ENCODE measurements at places on chromosomes 7 and 10. TPM values are rescaled to one million over a fixed set of nuclear protein-coding genes. Genes with fewer than 3 reads are reported as not detected.
A peak's percentile ranks its signal among the peaks of the same experiment; 100 is the strongest.

DNA sequence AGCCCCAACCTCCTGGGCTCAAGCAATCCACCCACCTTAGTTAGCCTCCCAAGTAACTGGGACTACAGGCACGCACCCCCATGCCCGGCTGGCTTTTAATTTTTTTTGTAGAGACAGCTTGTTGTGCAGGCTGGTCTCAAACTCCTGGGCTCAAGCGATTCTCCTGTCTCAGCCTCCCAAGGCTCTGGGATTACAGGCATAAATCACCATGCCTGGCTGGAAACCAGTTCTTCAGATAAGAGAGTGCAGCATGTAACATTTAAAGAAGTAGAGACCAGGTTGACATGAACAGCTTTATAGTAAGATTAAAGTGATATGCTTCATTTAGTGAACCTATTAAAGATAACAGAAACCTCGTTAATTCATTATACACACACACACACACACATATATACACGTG, 167.9 kb upstream of the KAT6B start:
- DNase-seq, result no peak

The ADIRF gene
- total RNA-seq, result 107 TPM

GRCh38 chr10:501596-501995, 187.9 kb downstream of the DIP2C start:
- peak; percentile 74 for DNase-seq

- DNase-seq, result no peak
Observed at GRCh38 chr10:73819081-73819480, 7.7 kb upstream of the NDST2 start.

DNA sequence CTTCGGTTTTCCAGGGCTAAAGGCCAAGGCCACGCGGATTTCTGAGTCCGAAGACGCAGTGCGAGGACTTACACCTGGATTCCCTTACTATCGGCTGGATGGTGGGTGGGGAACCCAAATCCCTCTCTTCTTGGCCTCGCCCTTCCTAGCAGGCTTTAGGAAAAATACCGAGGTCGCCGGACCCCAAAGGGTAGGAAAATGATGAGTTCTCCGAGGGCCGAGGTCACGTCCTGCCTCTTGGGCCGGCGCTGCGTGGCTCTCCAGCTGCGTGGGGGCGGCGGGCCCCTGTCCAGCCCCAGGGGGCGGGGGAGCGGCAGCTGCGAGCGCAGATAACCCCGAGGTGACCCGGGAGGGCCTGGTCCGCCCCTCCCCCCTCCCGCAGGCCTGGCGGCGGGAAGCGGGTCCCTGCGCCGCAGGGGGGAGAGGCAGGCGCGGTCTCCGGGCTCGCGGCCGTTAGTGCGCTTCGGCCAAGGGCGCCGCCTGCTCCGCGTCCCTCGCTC, 805 bp upstream of the HMX3 start:
- DNase-seq, result no peak

- DNase-seq, result no peak
Observed at GRCh38 chr7:23216021-23216420, 30.6 kb upstream of the GPNMB start.

The H2BK1 gene
- not detected for total RNA-seq

The PARD3 gene
- 69.5 TPM for total RNA-seq

GRCh38 chr7:116455499-116455898, 44.0 kb upstream of the CAV2 start:
- no peak for DNase-seq

DNA sequence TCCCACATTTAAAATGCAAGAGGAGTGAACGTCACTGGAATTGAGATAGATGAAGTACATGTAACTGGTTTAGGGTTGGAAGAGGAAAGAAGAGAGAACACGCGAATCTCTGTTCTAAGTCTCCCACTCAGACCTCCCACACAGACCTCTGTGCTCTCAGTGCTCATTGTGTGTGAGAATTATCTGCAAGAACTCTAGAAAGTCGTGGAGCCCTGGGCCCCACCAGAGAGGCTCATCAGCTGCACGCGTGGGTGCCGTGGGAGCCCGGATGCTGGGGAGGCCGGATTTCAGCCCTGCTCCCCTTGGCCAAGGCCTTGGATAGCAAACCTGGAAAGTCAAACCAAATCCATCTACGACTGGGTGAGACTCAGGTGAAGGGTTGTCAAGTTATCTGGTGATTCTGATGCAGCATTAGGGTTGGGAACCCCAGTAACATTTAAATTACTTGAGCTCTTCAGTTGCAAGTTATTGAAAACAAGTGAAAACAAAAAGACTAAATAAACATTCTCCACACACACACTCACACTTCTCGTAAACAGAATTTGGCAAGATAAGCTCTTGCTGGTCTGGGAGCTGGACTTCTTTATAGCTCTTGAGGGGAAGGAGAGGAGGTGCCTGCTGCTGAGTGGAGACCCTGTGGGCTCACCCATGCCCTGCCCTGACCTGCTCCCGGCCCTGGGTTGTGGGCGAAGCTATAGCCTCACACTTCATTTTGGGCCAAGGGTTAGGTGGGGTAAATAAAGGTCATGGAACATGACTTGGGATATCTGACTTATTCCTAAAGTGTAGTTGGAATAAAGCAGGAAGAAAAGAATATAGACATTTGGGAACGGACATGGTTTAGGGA, 250.3 kb downstream of the ADARB2 start:
- DNase-seq, result no peak

The MSS51 gene
- 0.61 TPM for total RNA-seq

Data from foreskin keratinocyte (primary cell).